Panc1 (cell line): ENCODE measurements at places on chromosomes 2 and 18. TPM values are rescaled to one million over a fixed set of nuclear protein-coding genes. Genes with fewer than 3 reads are reported as not detected.

Gene TTR
- total RNA-seq: 1.0 TPM

Gene MEIS1
- 2.0 TPM for total RNA-seq

DNA sequence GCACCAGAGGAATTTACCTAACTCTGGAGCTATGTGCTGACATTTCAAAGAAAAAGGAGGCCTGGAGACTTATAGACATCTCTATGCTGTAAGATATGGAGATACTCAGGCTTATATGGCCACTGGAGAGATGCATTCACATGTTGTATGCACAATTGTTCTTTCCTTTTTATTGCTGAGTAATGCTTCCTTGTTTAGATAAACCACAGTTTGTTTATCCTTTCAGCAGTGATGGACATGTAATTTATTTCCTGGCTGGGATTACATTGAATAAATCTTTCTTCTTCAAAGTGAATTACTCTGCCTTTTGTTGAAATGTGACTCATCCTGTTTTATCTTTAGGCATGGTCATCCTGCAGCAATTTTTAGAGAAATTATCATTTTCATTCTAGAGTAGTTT lies 716.7 kb upstream of the GCFC2 start:
- no peak for DNase-seq

DNA sequence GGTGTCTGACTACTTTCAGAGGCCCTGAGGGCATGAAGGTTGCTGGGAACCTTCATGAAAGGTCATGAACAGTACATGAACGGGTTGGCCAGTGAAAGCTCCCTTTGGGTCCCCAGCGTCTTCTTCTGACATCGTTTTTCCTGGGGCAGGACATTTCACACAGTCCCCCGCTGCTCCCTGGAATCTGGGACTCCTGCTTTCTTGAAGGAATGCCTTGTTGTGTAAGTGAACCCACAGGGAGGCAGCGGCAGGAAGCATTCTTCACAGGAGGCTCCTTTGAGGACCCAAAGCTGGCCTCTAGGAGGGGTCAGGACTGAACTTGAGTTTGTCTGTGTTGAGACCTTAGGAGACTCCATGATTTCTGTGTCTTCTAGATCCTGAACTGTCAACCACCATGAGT lies 144.3 kb downstream of the KCNE4 start:
- DNase-seq: no peak

DNA sequence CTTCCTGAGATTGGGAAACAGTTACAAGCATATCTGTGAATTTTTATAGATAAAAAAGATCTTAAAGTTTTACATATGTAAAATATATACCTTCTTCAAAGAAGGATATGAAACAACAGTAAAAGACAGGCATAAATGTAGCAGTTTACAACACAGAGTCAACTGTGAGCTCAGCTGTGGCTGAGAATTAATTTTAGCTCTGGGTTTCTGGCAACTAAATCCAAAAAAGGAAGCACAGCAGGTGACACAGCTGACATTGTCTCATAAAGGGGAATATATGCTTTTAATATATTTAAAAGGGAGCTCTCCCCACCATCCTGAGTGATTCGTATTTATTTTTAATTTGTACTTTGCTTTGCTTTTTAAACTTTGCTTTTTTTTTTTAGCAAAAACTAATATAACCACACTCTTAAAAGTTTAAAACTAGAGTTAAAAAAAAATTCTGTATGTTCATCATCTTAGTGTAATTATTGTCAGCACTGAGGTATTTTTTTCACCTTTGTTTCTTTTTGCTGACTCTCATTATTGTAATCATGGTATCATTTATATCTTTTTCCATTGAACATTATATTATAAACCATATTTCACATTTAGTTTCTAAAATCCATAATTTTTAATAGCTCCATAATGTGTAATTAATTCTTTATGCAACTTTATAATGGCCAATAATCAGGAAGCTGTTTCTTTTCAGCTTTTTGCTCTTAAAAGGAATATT lies 6.7 kb downstream of the TUBB6 start:
- DNase-seq: no peak

- DNase-seq: no peak
Observed at GRCh38 chr2:112740527-112740926, 19.7 kb downstream of the NT5DC4 start.

GRCh38 chr2:41736586-41736985 lies 311.2 kb upstream of the PKDCC start:
- DNase-seq: no peak

GRCh38 chr2:191927991-191928390 lies 81.1 kb upstream of the CAVIN2 start:
- no peak for DNase-seq
